Substantia nigra (tissue), 51 donors: ENCODE measurements at places on chromosomes 3 and 15.

- no peak for DNase-seq
Observed at GRCh38 chr3:133211449-133211848, 173.3 kb downstream of the TMEM108 start.

- no peak for DNase-seq
Observed at GRCh38 chr15:86863226-86863915, 783.7 kb downstream of the AGBL1 start.

- DNase-seq, result no peak
Observed at GRCh38 chr15:40843261-40843884, 475 bp upstream of the SPINT1 start.

DNA sequence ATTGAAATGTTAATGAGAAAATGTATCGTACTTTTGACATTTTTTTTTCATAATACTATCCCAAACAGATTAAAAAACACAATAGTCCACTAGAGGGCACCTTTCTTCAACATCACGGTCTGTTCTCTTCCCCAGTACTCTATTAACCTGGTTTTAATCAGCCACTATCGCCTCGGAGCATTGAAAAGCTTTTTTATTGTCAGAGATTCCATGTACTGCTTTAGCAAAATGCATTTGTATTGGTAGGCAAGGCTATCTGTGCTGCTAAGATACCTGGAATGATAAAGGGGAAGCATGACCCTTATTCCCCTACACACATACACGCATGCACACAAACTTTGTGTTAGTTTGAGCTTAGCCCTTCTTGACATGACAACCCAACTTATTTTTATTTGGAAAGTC, 160.1 kb upstream of the IL12A start:
- no peak for DNase-seq

- DNase-seq, result no peak
Observed at GRCh38 chr3:9361691-9362388, 1.0 kb upstream of the THUMPD3 start.

- DNase-seq, result no peak
Observed at GRCh38 chr15:47473106-47473725, 244.1 kb upstream of the SEMA6D start.

- DNase-seq, result no peak
Observed at GRCh38 chr15:74200871-74201419, 1.6 kb downstream of the STRA6 start.

GRCh38 chr3:32989171-32989570, 37.7 kb downstream of the CCR4 start:
- no peak for DNase-seq

DNA sequence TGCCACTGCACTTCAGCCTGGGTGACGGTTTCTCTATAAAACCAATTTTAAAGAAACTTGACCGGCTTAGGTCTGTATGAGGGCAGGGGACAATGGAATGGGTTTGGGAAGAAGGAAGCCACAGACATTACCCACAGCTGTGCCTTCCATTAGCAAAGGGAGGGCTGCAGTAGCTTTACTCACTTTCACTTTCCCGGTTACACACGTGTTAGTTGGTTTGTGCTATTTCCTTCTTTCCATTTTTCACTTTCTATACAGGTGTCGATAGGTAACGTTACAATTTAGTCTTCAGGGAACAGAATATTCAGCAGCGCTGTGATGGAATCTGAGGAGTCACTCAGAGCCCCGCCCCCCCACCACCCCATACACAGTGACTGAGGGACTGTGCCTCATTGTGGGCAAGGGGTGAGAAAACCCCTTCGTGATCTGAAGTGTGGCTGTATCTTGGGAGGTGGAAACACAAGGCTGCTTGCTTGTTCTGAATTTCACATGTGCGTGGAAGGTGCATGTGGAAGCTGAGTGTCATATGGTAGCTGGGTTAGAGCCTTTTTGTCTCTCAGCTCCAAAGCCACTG, 44.8 kb upstream of the RPL32 start:
- no peak for DNase-seq

- DNase-seq, result no peak
Observed at GRCh38 chr15:78192826-78193594, 41.4 kb downstream of the ACSBG1 start.

DNA sequence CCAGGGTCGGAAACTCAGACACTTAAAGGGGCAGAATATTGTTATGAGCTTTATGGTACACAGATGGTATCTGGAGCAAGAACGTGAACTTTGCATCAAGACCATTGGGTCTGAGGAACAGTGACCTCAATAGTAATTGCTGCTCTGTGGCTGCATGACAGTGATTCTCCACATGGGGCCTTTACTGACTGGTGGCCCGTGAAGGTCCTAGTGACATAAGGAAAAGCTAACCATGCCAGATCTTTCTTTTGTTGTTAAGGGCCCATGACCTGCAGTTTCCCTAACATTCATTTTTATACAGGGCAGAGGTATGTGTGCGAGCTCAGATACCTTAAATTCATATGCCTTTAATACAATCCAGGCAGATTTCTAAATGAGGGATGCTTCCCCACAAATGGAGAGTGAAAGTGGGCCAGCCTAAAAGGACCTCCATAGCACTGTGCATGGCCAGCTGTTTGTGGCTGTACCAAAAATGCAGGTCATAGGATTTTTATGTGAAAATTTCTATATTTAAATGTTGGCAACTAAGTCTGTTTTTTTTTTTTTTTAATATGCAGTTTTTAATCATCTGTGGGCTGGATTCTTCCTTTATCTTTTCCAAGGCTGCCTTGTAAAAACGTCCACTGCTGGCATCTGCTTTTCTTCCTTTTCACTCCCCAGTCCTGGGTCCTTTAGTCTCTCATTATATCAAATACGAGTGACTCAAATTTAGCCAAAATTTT, 188.0 kb upstream of the IL12A start:
- DNase-seq, result no peak

DNA sequence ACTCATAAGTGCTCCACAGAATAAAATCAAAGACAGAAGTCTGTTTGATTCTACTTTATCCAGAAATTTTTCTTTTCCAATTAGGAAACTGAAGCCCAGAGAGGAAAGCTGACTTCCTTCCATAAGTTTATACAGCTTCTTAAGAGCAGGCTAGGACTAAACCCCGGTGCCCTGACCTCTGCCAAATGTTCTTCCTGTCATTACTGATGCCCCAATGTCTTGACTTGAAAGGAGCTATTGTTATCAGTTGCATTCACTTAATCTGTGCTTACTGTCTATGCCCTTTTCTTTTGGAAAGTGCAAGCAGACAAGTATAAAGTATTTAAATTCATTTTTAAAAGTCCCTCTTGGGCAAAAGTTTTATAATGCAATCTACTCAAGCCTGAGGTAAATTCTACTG, 18.1 kb downstream of the CD200 start:
- no peak for DNase-seq

DNA sequence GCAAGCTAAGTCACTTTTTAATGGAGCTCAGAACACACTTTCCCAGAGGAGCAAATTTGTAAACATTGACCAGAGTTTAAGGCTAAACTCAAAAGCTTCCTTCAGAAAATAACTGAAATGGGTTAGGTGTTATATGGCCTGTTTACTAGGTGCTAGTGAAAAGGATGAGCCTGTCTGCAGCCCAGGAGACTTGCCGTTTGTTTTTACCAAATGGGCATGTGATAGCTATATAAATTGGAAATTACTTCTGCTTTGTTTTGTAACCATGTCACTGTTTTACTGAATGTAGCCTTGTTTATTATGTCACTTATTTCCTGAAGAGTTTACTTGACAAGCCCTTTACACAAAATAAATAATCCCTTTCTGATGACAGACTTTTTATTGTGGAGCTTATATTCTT, 109.4 kb upstream of the THSD4 start:
- no peak for DNase-seq
